Stimulated activated CD8-positive, alpha-beta memory T cell treated with anti-CD3 and anti-CD28 coated beads, Interleukin-4, amount 100 ng/mL, for 48 hours (primary cell): ENCODE measurements at places on chromosomes 3 and 15.
A peak's percentile ranks its signal among the peaks of the same experiment; 100 is the strongest.

- DNase-seq = no peak
Observed at GRCh38 chr3:184405075-184406030, 25.5 kb downstream of the CHRD start.

GRCh38 chr3:189602471-189602870 lies 28.7 kb upstream of the TP63 start:
- DNase-seq = no peak

- no peak for DNase-seq
Observed at GRCh38 chr3:48215876-48216275, 7.4 kb upstream of the CAMP start.

DNA sequence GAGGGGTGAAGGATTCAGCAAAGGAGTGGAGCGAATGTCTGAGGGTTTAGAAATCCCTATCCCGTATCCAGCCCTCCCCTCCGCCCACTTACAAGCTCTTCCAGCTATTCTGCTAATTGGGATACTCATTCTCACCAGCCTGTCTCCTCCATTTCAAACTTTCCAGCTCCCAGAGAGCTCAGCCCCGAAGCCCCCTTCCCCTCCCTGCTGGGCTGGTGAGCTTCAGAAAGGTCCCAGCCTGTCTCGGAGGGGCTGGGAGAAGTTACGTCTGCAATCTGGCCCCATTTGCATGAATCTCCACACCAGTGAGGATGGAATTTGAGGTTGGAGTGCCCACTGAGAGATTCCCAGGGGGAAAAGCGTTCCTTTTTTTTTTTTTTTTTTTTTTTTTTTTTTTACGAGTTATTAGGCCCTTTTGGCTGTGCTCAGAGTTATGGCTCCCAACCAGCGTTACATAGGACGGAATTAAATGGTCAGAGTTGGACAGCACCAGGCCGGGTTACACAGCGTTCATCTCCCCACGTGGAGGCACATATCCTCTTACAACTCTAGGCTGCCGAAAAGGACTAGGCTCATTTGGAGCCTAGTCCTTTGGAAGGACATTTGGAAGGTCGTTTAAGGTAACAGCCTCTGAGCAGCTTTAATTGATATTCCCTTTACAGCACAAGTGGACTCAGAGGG lies 34.6 kb downstream of the FGD5 start:
- DNase-seq = no peak

GRCh38 chr3:152222327-152222726 lies 46.4 kb upstream of the MBNL1 start:
- no peak for DNase-seq

DNA sequence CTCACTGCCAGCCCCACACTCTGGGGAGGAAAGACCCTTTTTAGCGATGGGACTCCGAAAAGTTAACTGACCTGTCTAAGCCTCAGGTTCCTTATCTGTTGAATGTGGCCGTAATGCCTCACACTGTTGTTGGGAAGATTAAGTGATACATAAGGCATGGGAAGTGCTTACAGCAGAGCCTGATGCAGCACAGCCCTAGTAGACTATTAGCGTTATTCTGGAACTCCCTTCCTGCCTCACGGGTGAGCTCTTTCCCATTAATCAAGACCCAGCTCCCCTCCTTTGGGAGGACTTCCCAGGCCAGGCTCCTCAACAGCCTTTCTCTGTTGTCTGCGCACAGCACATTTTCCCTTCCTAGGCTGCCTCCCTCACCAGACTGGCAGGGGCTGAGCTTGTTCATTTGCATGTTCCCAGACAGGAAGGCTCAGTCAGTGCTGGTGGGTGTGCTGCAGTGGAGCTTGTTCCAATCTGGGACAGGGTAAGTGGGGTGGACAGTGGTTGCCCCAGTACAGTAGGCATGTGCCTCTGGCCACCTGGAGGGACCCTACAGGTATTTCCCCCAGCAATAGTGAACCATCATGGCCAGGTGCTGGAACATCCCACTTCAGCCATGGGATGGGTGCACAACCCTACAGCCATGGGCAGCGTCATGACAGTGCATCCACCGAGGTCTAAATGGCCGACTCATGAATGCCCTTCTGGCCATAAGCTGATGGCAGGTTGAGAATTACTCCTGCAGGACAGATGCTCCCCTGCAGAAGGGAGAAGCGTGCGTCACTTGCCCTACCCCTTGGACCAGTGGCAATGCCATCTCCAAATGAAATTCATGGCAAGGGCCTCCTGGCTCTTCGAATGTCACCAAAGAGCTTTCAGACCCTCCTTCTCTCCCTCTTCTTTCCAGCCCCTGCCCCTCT lies 5.8 kb upstream of the PSTPIP1 start:
- DNase-seq = peak; percentile 53

- DNase-seq = no peak
Observed at GRCh38 chr15:34718681-34719665, 35.8 kb downstream of the GJD2 start.

DNA sequence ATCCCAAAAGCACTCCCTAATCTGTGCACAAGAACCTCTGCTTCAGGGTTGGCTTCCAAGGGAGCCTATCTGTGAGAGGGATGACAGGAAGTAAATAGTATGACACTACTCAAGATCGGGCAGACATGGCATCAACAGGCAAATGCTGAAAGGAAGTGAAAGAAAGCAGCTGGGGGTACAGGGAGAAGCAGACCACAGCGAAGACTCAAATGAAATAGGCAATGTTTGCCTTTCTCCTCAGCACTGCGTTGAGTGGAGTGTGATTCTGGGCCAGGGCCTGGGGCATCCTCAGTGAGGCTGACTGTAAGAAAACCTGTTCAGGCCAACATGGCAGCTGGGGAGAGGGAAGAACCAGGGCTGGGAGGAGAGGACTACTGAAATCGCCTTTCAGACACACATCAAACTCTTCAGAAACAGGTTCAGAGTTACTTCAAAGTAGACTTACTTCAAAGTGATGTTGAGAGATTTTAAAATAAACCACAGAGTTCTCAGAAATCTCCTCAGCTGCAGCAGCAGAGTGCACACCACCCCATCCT lies 96.6 kb downstream of the SLC9A9 start:
- DNase-seq = peak; percentile 51
